ENCODE measurements at places on chromosomes 16 and 17.

DNA sequence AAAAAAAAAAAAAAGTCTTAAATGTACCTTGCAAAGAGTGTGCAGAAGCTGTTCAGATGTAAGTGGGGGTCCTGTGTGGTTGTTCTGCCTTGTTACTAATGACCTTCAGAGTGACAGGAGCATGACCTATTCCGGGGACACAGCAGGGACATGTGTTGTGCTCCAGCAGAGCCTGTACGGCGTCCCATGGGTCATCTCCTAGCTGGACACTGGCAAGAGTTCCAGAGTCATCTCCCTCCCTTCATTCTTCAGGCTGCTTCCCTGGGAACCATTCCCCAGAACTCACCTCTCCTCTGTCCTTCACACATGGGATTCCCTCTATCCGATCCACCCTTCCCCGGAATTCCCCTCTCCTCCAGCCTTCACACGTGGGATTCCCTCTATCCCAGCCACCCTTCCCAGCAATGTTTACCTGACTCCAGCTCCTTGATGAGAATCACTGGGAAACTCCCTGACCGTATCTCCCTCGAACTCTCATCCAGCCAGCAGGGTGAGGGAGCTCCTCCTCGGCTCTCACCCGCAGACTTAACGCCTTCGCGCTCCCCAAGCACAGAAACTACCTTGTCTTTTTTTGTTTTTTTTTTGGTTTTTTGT lies 85.8 kb downstream of the MRM3 start:
- DNase-seq = no peak

- no peak for DNase-seq
Observed at GRCh38 chr17:17924131-17924856, 47.9 kb downstream of the TOM1L2 start.

DNA sequence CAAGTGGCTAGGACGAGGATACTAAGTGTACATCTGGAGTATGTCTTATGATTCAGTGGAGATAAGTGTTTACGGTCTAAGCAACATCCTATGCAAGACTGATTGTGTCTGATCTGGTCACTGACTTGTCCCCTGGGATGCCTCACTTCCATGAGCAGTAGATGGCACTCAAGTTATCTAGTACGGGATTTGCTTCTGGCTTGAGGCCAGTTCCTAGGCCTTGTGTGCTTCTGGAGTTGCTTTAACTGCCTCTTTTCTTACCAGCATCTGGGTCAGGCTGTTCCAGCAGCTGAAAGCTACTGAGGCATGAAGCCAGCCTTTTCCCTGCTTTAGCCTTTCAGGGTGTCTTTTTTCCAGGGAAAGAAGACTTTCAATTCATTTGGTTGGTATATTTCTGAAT lies 23.0 kb downstream of the SUPT6H start:
- no peak for DNase-seq

- peak; percentile 48 for DNase-seq
Observed at GRCh38 chr16:30996985-30997724, 12.1 kb downstream of the HSD3B7 start.

DNA sequence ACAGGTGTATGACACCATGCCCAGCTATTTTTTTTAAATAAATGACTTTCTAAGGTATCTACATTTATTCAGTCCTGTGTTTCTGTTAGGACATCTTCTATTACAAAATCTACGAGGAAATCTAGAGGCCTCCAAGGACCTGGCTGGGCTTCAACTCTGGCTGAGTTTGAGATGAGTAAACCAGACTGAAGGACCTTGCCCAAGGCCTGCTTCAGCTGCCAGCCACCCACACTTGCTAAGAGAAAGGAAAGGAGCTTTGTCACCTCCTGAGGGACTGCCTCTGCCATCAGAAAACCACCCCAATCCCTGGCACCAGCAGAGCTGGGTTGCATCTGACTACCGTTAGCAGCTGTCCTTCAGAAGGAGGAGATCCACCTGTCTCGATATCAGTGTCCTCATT lies 1.3 kb upstream of the MYO1D start:
- no peak for DNase-seq

- no peak for DNase-seq
Observed at GRCh38 chr16:25912321-25912720, 220.6 kb downstream of the HS3ST4 start.

DNA sequence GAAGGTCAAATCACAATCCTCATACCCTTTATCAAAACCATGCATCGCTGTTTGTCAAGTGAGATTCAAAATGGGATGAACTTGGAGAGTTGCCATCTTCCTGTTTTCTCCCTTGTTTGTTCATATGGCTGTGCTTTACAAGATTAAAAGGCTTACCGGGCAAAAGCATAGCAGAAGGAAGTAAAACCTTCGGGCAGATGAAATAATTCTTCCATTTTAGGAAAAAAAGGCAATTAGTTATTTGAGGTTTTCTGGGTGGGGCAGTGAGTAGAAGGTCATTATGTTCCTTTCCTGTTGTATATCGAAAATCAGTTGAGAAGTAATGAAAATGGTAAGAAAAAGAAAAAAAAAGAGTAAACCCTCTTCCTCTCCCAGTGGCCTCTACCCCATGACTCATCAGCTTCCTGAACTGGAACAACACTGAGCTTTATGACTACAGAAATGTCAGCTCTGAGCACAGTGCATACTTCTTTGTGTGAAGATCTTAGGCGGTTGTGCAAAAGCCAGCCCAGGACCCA lies 369.2 kb downstream of the CDH13 start:
- DNase-seq = no peak

- DNase-seq = no peak
Observed at GRCh38 chr17:57270801-57271245, 14.5 kb downstream of the MSI2 start.

DNA sequence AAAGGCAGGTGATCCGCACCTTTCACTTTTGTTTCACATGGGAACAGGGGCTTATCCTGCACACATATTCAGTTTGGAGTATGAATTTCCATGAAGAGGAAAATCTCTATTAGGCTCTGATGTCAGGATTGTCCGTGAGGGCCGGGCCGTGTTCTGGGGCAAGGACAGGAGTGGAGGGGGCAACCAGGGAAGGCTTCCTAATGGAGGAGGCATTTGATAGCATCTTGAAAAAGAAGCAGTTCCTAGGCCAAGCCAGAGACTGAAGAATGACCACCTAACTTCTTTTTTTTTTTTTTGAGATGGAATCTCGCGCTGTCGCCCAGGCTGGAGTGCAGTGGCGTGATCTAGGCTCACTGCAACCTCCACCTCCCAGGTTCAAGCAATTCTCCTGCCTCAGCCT lies 174.2 kb downstream of the SEC14L1 start:
- DNase-seq = no peak

DNA sequence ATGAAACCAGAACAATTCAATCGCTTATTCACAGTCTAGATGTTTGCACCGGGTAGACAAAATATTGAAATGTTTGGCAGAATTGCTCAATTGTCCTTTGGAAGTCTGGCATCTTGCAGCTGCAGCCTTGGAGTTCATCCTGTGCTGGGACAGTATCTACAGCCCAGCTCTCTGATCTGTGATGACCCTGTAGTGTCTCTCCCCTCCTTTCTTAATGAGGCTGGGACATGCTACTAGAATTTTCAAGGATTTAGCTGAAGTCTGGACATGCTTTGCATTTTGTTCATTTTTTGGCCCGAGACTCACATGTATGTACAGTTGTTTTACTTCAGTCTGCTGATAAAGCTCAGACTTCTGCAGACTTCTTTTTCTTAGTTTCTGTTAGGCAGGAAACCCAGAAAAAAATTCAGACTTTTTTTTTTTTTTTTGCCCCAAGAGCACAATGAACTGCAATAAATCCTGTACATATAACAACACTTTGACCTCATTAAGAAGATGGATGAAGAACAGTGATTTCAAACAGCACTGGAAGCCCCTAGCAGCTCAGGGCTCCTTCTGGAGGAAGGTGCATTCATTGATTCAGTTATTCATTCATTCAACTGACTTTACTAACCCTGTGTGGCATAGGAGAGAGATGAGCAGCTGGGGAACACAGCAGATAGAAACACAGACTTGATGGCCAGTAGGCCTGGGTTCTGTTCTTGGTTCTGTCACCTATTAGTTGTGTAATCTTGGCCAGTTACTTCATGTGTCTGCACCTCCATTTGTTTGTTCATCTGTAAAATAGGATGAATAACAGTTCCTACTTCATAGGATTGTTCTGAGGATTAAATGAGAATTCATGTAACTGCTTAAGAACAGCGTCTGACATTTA lies 210.0 kb downstream of the MAP2K4 start:
- no peak for DNase-seq

DNA sequence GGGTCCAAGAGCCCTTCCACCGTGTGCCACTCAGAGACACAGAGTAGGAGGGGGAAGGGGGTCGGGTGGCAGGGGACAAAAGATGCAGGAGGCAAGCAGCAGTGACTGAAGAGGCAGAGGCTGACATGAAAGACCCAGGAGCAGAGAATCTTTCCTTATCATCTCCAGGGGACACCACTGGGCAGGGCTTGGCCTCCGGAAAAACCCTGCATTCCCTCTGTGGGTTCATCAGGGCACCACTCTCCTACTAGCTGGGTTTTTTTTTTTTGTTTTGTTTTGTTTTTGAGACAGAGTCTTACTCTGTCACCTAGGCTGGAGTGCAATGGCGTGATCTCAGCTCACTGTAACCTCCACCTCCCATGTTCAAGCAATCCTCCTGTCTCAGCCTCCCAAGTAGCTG lies 2.1 kb upstream of the STX4 start:
- no peak for DNase-seq

GRCh38 chr16:89017543-89018281 lies 40.7 kb upstream of the CBFA2T3 start:
- no peak for DNase-seq

- no peak for DNase-seq
Observed at GRCh38 chr17:47324224-47325020, 667 bp downstream of the EFCAB13 start.

GRCh38 chr17:58493506-58493905 lies 5.3 kb upstream of the HSF5 start:
- no peak for DNase-seq

GRCh38 chr17:32755045-32755805 lies 121.7 kb downstream of the MYO1D start:
- no peak for DNase-seq

GRCh38 chr16:86041807-86042206 lies 142.8 kb downstream of the IRF8 start:
- DNase-seq = no peak

GRCh38 chr16:10868596-10869469 lies 8.2 kb upstream of the CIITA start:
- no peak for DNase-seq

- no peak for DNase-seq
Observed at GRCh38 chr17:67270416-67270815, 25.4 kb upstream of the HELZ start.

Measured in activated CD8-positive, alpha-beta memory T cell treated with anti-CD3 and anti-CD28 coated beads for 1 hour (primary cell).